ENCODE measurements at places on chromosomes 3 and 15.

DNA sequence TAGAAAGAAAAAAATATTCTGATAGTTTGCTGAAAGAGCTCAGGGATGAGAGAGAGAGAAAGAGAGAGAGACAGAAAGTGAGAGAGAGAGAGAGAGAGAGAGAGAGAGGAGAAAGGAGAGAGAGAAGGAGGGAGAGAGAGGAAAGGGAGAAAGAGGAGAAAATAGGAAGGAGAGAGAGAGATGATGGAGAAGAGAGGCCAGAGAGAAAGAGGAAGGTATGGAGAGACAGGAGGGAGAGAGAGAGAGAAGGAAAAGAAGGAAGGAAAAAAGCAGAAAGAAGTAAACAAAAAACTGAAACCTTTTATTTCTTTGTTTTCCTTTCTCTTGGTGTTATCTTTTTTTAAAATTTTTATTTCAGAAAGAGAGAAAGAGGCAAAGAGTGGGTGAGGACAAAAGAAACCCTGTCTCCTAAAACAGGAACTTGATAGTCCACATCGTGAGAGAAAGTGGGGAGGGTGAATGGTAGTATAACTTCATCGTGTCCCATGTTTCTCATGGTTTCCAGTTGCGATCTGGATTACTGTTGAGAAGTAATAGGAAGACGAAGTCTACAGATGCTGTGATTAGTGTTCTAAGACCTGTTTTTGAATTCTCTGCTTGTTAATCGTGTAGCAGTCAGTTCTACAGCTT is 279.7 kb downstream of the LPP start:
- no peak for DNase-seq

DNA sequence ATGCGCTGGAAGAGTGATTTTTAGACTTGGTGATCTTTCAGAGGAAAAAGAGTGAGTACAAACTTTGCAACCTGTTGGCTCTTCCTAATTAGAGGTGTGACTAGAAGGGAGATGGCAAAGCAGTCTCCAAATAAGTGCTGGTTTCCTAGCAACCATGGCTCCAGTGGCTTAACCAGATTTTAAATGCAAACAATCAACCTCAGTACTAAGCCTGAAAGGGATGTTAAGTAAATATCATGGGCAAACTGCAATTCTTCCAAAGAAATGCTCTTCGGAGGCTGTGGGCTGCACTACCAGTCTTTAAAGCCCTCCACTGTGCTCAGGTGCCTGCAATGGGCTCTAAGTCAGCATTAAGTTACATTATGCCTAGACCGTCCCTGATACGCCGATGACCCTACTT is 678.1 kb upstream of the CCDC54 start:
- DNase-seq: no peak

DNA sequence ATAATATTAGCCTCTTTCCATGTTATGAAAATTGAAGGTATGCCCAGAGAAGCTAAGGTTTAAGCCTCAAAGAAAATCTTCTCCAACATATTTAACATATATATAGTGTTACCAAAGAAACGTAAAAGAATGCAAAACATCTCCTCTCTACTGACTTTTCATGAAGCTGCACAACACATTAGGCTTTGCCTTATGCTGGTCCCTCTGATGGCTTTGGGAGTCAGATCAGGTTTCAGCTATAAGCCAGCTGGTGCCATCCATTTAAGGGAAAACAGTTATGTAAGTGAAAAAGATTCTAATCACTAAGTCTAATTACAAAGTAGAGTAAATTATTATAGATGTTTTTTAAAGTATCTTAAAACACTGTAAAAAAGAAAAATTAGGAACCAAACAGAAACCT is 410.5 kb downstream of the LSAMP start:
- no peak for DNase-seq

- DNase-seq: no peak
Observed at GRCh38 chr3:1616744-1617143, 481.9 kb upstream of the CNTN4 start.

GRCh38 chr15:49495993-49496753 is 73.1 kb downstream of the FGF7 start:
- DNase-seq: no peak

- DNase-seq: no peak
Observed at GRCh38 chr3:31213869-31214486, 318.7 kb upstream of the STT3B start.

GRCh38 chr3:192933779-192934460 is 16.3 kb upstream of the MB21D2 start:
- DNase-seq: no peak

DNA sequence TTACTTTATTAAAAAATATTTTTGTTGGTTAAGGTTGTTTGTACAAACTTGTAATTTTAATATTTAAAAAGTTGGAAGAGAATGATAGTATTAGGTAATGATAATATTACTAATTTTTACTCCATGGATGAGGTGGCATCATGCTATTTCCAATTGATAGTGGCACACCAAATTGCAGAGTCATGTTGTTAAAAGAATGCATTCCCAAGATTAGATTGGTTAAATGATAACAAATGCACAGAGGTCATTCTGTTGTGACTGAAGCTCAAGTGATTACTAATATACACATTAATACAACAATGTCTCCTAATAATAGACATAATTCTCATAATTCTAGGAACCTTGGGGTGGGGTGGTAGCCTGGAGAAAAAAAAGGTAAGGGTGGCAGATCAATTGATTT is 73.2 kb upstream of the ZBED2 start:
- no peak for DNase-seq

GRCh38 chr3:52108302-52109232 is 45.7 kb downstream of the POC1A start:
- DNase-seq: no peak

DNA sequence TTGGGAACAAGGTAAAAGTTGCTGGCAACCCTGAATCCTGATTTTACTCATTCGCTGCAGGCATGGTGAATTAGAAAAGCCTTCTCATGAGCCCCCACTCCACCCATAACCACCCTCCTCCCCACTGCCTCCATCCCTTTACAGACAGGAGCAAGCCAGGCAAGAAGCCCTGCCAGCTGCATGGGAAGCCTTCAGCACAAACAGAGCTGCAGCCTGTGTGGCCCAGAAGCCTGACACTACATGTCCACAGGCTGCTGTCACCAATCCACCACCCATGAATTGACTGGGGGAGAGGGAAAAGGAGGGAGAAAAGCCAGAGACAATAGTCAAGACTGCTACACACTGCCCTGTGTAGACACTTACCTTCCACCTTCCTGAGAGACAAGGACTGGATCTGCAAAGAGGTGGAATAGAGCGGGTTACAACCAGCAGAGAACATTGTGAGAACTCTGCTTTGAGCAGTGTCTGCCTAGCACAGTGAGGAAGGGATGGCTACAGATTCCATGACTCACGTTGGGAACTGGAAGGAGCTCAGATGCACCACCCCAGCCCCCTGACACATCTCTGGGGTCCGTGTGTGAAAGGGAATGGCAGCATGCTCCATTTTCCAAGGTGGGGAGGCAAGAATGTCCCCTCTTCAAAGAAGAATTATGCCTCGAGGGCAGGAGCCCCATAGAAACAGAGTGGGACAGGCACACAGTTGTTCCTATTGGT is 33.9 kb downstream of the DZIP1L start:
- DNase-seq: no peak

DNA sequence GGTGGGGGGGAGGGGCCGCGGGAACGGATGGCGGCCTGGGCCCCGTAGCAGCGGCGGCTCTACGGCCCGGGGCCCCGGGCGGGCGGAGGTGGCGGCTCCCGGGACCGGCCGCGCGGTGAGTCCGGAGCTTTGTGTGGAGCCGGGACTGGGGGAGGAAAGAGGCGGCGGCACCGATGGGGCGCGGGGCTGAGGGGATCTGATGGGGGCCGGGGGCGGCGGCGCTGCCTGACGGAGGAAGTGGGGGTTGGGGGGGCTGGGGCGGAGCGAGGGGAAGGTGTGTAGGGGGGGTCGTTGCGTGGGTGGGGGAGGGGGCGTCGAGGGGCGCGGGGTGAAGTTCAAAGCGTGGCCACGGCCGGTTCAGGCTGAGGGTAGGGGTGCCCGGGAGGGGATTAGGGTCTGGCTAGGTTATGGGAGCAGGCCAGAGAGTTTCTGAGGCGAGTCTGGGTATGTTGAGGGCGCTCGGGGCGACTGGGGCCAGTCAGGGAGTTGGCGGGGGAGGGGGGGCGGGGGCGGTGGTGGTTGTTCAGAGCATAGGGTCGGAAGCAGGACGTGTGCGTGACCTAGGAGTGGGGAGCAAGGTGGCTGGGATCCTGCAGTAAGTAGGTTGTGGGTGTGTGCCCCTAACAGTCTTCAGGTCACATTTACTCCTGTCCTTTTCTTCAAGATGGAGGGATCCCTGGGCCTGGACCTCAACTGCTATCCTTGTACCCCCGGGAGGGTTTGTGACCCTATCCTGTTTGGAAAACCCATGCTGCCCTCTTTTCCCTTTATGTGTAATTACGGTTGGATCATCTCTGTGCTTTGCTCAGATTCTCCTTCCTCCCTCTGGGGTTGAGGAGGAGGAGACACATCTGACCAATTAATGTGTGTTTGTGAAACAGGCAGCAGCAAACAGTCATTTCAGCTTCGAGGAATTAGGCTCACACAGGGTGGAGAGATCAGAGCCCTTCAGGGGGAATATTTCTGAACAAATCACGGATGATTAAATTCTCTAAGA is 644 bp downstream of the ZNF609 start:
- DNase-seq: peak; percentile 23

GRCh38 chr3:182045736-182046135 is 334.0 kb downstream of the SOX2 start:
- DNase-seq: no peak

GRCh38 chr15:71278989-71279756 is 163.9 kb downstream of the THSD4 start:
- DNase-seq: no peak

GRCh38 chr3:70890020-70890394 is 577.6 kb upstream of the MDFIC2 start:
- DNase-seq: no peak

DNA sequence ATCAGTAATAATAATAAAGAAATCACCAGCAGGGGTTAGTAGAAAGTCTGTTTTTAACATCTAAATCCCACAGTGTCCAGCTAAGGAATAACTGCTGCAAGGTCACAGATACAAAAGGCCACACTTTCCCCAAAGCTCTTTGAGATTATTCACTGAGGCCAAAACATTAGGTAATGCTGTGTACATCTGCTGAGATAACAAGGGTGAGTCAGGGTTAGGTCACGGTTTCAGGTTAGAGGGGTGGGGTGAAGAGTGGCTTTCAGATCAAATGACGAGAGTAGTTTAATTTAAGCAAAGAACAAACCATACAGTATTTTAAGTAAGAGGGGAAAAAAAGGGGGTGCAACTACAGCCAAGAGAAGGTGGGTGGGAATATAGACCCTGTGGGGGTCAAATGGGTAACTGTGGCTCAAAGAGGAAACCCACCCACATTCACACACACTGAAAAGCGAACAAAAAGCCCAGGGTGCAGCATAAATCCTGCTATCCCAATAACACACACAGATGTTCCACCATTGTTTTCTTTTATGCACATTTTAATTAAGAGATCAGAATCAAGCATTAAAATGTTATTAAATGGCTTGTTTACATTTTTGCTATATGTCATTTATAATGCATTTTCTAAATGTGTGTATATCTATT is 412.9 kb downstream of the TIGIT start:
- DNase-seq: no peak

- DNase-seq: no peak
Observed at GRCh38 chr3:161390200-161390599, 18.9 kb upstream of the SPTSSB start.

- DNase-seq: no peak
Observed at GRCh38 chr3:88025001-88025552, 33.7 kb downstream of the CGGBP1 start.

- DNase-seq: no peak
Observed at GRCh38 chr3:14706096-14706495, 31.2 kb downstream of the C3orf20 start.

DNA sequence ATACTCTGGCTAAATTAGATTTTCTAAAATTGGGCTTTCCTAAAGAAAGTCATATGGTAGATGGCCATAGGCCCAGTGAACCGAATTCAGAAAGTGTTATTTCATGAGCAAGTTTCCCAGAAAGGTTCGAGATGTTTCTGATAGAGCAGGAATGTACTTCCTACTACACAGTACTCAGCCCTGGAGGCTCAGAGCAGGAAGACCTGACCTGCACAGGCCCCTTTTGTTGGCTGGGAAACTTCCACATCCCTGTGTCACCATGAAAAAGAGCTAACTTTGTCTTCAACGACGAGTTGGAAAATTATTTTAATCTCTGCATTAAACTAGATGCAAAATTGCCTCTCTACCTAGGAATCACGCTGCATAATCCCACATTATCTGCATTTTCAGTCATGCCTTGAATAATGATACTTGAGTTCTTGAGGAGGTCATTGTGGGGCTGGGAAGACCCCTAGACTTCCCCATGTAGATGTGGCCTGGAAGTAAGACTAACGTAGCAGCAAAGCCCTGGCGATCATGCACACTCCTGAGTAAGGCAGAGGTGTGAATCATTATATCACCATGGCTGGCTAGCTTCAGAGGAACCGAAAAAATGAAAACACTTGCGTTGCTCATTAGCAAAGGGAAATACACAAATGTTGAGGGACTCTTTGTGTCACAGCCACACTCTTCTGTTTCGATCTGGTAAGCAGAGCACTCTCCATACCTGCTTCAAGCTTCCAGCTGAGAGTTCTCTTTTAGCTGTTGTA is 47.1 kb downstream of the CMTM7 start:
- DNase-seq: no peak

DNA sequence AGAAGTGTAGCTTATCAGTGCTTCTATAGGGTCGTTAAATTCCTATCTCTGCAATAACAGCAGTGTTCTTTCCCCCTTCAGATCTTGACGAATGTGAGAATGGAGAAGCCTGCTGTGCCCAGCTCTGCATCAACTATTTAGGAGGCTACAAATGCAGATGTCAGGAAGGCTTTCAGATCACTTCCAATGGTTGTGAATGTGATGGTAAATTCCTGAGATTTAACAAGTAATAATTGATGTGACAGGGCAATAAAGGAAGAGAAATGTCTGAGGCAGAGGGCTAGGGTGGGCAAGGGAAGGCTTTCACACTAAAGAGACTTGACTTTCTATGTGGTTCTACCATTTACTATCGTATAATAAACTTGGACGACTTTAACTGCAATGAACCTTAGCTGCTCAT is 711.7 kb upstream of the GOLIM4 start:
- DNase-seq: no peak

Measured in stimulated activated CD8-positive, alpha-beta memory T cell treated with anti-CD3 and anti-CD28 coated beads, Interleukin-7, amount 100 ng/mL, for 4 hours (primary cell).